ENCODE measurements at places on chromosomes 3 and 15. TPM values are rescaled to one million over a fixed set of nuclear protein-coding genes. Genes with fewer than 3 reads are reported as not detected.

CCDC80 gene
- total RNA-seq = not detected

CLSTN2 gene
- not detected for total RNA-seq

CELF6 gene
- total RNA-seq = 2.2 TPM

SLC22A14 gene
- total RNA-seq = 0.16 TPM

COL8A1 gene
- 0.20 TPM for total RNA-seq

ARGFX gene
- total RNA-seq = not detected

MASP1 gene
- not detected for total RNA-seq

PEX11A gene
- 1.6 TPM for total RNA-seq

All from activated B cell treated with CpG ODN at 0.5 μM for 24 hours (primary cell).